Uterus (tissue), 4 donors: ENCODE measurements at places on chromosomes 1 and 21. TPM values are rescaled to one million over a fixed set of nuclear protein-coding genes. Genes with fewer than 3 reads are reported as not detected.

Gene SPRR1B
- total RNA-seq: not detected

Gene AGMAT
- total RNA-seq: 0.27 TPM

Gene ETV3L
- not detected for total RNA-seq

Gene SPRR2G
- total RNA-seq: not detected

Gene SLC9C2
- total RNA-seq: 0.83 TPM

Gene SPRR1A
- total RNA-seq: not detected

Gene TEKT2
- total RNA-seq: 7.5 TPM

Gene SFT2D2
- total RNA-seq: 39.7 TPM

Gene ATP1A2
- total RNA-seq: 36.8 TPM

Gene FCRL4
- total RNA-seq: not detected

- no peak overlapping the region for H3K4me3 ChIP-seq
- DNase-seq: no peak
- no peaks in the 10 kb centered on the region for H3K36me3 ChIP-seq
- H3K4me1 ChIP-seq: no peaks in the 10 kb centered on the region
- no peak overlapping the region for H3K27ac ChIP-seq
Measured at GRCh38 chr1:190949939-190950338, 472.3 kb upstream of the BRINP3 start.

GRCh38 chr1:226444901-226445300, 37.0 kb upstream of the PARP1 start:
- no peak for DNase-seq
- no peak overlapping the region for H3K27ac ChIP-seq

DNA sequence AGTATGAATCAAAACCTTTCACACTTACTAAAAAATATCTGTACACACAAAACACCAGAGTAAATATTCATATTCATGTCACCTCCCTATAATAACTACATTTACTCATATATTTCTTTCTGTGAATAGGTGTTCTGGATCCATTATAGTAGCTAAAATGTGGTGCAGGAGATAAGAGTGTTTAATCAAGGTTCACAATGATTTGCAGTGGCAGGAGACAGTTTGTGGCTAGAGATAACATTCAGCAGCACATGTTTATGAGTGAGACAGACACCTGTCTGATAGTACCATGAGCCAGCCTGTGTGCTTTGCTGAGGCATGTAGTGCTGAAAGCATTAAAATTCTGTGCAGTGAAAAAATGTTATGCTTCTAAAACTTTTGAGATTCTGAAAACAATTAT, 410.3 kb downstream of the SRGAP2C start:
- DNase-seq: no peak
- no peak overlapping the region for H3K27ac ChIP-seq
- H3K36me3 ChIP-seq: no peaks in the 10 kb centered on the region
- no peaks in the 10 kb centered on the region for H3K4me1 ChIP-seq
- H3K4me3 ChIP-seq: no peak overlapping the region

DNA sequence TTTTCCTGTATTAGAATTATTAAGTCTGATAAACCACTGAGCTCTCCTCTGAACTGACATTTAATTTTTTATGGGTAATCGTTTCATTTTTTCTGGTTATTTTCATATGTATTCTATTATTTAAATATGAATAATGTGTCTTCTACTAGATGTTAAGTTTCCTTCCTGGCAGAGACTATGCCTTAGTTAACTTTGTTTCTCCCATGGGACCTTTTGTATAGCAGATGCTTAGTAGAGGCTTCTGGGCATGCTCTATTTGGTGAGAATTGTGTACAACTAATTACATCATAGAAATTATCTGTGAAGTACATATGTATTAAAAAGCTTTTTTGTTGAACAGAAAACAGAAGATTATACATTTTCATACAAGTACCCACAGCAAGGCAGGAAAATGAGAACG, 23.4 kb downstream of the CTBS start:
- no peak overlapping the region for H3K4me3 ChIP-seq
- H3K4me1 ChIP-seq: no peaks in the 10 kb centered on the region
- H3K27me3 ChIP-seq: no peaks in the 10 kb centered on the region
- no peak for DNase-seq

- peaks cover 12% of the 10 kb centered on the region for H3K27me3 ChIP-seq
- H3K27ac ChIP-seq: no peak overlapping the region
- H3K36me3 ChIP-seq: no peaks in the 10 kb centered on the region
- no peaks in the 10 kb centered on the region for H3K4me1 ChIP-seq
Measured at GRCh38 chr1:11485191-11485590, 6.2 kb downstream of the DISP3 start.

DNA sequence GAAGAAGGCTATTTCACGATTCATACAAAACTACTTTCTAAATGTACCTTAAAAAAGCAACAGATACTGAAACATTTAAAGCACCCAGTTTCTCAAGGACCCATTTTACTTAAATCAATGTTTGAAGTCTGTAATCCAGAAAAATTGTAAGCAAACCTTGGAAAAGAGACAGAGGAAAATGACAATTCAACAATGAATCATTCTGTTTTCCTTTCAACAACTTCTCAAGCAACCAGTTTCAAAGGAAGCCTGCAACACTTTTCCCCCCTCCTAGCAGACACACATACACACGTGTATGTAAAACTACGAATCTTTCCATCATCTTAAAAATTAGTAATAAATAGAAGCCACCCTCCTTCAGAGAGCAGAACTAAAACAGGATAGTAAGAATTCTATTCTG, 1.2 kb downstream of the RERE start:
- no peaks in the 10 kb centered on the region for H3K4me1 ChIP-seq
- H3K4me3 ChIP-seq: peak overlapping the region; percentile 66
- no peak for DNase-seq

- DNase-seq: no peak
- no peaks in the 10 kb centered on the region for H3K36me3 ChIP-seq
- H3K4me3 ChIP-seq: no peak overlapping the region
- peak overlapping the region; percentile 82 for H3K27ac ChIP-seq
- H3K4me1 ChIP-seq: peaks cover 7% of the 10 kb centered on the region
- no peaks in the 10 kb centered on the region for H3K27me3 ChIP-seq
Measured at GRCh38 chr1:162697140-162697895, 65.1 kb downstream of the DDR2 start.

DNA sequence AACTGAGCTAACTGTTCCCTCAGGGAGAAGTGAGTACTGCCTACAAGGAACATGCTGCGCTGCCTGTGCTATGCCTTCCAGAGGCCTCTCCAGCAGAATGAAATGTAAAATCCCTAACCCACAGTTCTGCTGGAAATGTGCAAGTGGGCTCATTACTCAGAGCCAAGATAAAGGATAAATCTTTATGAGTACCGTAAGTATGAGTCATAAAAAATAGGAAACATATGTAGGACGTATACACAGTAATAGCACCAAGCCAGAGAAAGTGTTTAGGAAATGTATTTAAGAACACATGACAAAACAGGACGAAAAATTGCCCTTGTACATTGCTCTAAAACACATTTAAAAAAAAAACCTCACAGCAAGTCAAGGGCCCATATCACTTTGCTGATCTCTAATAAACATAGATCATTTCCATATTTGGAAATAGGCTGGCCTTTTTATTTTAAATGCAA, 104.6 kb downstream of the TGFBR3 start:
- no peak for DNase-seq
- no peak overlapping the region for H3K4me3 ChIP-seq
- no peaks in the 10 kb centered on the region for H3K4me1 ChIP-seq
- peak overlapping the region; percentile 69 for H3K27ac ChIP-seq
- no peaks in the 10 kb centered on the region for H3K27me3 ChIP-seq
- no peaks in the 10 kb centered on the region for H3K36me3 ChIP-seq

- H3K36me3 ChIP-seq: no peaks in the 10 kb centered on the region
- peak; percentile 75 for DNase-seq
- H3K27ac ChIP-seq: peak overlapping the region; percentile 56
- H3K4me1 ChIP-seq: no peaks in the 10 kb centered on the region
Measured at GRCh38 chr1:54413295-54413694, 7.1 kb upstream of the SSBP3 start.

- DNase-seq: no peak
- no peaks in the 10 kb centered on the region for H3K4me1 ChIP-seq
- H3K27me3 ChIP-seq: no peaks in the 10 kb centered on the region
- H3K27ac ChIP-seq: no peak overlapping the region
- no peaks in the 10 kb centered on the region for H3K36me3 ChIP-seq
Measured at GRCh38 chr1:58084266-58084665, 462.3 kb downstream of the OMA1 start.
